ENCODE measurements at places on chromosomes 3 and 15.

- DNase-seq = no peak
Measured at GRCh38 chr15:88629071-88629470, 7.9 kb downstream of the AEN start.

DNA sequence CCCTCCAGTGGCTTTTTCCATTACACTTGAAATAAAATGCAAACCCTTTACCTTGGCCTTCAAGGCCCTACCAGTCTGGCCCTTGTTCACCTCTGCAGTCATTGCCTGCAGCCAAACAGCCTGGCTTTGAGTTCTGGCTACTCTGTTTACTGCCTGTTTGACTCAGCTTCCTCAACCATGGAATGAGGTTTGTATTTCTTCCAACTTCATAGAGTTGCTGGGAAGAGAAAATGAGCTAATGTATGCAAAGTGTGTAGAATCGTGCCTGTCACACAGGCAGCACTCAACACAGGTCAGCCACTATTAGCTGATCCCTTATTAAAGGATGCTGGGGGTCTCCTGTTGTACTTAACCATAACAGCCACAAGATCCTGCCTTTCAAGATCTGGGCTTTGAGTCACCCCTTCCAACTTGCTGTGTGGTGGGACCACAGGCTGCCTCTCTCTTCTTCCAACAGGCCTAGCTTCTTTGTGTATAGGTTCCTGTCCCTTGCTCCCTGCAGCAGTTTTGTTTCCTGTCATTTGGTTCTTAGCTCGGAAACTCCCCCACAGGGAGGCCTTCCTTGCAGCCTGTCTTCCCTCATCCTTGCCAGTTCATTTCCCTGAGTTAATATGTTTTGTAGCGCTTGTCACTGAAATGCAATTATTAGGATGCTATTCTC, 6.4 kb downstream of the MED12L start:
- no peak for DNase-seq

DNA sequence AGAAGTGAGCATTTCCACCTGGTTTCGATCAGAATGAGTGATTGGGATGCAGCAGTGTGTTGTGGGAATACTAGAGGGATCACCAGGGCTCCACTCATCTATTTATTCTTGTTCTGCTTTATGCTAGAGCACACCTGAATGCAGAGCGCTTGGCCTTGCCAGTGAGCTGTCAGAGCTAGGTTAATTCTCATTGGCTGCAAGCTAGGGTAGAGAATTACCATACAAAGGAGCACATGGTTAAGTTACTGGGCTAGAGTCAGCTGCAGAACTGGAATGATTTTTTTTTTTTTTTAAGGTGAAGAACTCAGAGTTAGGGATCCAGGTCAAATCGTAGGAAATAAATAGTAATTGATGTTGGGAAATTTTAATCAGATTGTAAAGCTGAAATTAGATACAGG, 8.8 kb downstream of the EIF2AK4 start:
- DNase-seq = no peak

GRCh38 chr3:170751083-170751898, 118.7 kb downstream of the RPL22L1 start:
- DNase-seq = peak; percentile 98

GRCh38 chr3:188683032-188683521, 488.7 kb upstream of the TPRG1 start:
- DNase-seq = peak; percentile 60

- no peak for DNase-seq
Measured at GRCh38 chr15:73858062-73858461, 15.3 kb upstream of the TBC1D21 start.
